ENCODE measurements at places on chromosomes 3 and 15. TPM values are rescaled to one million over a fixed set of nuclear protein-coding genes. Genes with fewer than 3 reads are reported as not detected.

Gene LEKR1
- total RNA-seq = 0.62 TPM

Gene SEC22C
- total RNA-seq = 24.3 TPM

Gene NSUN3
- 5.7 TPM for total RNA-seq

Gene KBTBD8
- total RNA-seq = 5.8 TPM

Gene NANOGP8
- not detected for total RNA-seq

Gene GPR149
- total RNA-seq = not detected

Gene A4GNT
- total RNA-seq = not detected

Gene CRYBG3
- 20.4 TPM for total RNA-seq

Gene CLEC3B
- 68.0 TPM for total RNA-seq

Gene SLTM
- 43.8 TPM for total RNA-seq

- DNase-seq = peak; percentile 67
Observed at GRCh38 chr3:49906073-49906743, 2.5 kb upstream of the MST1R start.

- DNase-seq = no peak
Observed at GRCh38 chr15:67853454-67853853, 13.6 kb upstream of the RNU6-1 start.

DNA sequence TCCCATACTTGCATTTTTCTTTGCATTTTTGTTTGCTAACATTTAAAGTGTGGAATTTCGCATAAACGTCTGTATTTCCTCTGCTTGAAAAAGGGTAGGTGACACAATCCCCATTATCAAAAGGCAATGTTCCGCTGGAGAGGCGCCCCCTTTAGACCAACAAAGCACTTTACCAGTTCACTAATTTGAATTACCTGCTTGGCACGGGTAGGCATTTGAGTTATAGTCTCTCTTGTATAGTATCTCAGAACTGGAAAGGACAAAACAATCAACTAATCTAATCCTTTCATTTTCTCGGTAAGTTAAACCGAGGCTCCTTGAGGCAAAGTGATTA, 775 bp upstream of the CCDC39 start:
- no peak for DNase-seq

- DNase-seq = no peak
Observed at GRCh38 chr3:177211503-177212277, 14.4 kb upstream of the TBL1XR1 start.

DNA sequence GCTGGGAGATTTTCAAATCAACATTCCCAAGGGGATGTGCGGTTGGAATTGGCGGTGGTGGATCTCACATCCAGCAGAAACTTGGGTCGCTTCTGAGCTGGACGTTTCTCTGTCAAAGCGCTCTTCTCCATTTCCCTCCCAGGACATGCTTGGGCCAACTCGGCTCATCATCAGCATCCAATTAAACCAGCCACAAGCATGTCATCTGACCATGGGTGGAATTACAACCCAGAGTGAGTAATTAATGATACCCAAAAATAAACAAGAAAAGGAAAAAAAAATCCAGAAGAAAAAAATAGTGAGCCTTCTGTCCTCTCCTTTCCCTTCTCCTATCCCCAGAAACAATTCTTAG, 111.2 kb downstream of the XXYLT1 start:
- DNase-seq = no peak

DNA sequence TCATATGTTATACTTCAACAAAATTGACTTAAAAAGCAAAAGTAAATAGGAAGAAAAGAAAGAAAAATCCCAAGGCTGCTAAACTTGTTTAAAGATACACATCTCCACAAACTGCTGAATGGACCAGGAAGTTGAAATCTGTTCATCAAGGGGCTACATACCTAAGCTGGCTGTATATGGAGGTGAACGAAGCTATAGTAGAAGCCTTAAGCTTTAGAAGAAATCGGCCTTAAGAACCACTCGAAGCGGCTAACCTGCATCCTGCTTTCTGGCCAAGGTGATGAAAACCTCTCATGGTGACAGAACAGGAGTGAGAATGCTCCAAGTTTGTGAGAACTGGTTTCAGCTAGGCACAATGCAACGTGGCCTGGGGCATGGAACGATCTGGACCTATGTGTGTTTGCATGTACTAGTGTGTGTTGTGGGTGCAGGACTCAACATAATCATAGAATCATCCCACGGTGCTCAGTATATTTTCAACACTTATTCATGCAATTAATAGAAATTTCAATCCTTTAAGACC, 31.3 kb upstream of the SPTBN5 start:
- no peak for DNase-seq

DNA sequence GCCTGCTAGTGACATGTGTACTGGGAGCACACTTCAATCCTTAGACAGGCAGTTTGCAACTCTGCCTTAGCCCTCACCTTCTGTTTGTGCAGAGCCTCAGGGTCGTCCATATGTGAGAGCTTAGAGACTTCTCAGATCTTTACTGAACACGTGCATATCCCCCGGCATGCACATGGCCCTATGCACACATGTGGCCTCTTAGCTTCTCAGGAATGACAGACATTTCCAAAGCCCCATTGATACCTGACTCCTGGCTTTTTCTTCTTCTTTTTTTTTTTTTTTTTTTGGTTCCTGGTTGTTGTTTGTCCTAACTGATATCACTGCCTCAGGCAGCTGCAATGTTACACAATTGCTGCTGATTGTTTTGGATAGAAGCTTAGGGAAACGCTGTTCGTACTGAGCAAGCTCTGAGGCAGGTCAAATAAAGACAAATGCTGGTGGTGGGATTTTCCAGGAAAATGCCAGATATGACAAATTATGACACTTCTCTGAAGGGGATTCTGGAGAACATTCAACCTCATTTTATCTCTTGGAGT, 107.2 kb upstream of the RGMA start:
- DNase-seq = no peak

- DNase-seq = no peak
Observed at GRCh38 chr3:71825551-71826283, 40.8 kb upstream of the PROK2 start.

DNA sequence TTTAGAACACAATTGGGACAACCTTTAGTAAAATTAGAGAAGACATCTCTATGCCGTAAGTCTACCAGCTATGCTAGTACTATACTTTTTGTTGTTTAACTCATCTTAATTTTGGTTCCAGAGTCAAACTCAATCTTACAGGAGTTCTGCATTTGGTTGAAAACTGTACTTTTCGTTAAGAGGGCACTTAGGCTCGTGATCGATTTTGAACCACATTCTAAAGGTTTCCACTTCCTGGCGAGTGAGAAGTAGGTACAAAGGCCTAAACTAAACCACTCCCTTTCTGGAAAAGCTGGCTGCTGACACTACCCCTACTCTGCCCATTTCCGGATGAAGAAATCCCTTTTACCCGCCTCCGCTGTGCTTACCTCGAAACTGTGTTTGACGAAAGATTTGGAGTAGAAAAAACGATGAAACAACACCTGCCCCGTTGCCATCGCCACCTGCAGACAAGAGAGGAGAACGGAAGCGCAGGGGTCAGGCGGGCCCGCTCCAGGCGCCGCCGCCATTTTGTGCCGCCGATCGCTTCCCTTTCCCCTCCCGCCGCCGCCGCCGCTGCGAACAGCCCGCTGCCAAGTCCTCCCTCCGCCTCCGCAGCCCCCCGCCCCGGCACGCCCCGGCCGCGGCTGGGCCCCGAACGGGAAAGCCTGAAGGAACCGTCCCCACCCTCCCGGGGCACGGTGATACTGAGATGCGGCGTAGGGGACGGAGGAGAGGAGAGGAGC, 748 bp downstream of the CCNL1 start:
- DNase-seq = peak; percentile 78

DNA sequence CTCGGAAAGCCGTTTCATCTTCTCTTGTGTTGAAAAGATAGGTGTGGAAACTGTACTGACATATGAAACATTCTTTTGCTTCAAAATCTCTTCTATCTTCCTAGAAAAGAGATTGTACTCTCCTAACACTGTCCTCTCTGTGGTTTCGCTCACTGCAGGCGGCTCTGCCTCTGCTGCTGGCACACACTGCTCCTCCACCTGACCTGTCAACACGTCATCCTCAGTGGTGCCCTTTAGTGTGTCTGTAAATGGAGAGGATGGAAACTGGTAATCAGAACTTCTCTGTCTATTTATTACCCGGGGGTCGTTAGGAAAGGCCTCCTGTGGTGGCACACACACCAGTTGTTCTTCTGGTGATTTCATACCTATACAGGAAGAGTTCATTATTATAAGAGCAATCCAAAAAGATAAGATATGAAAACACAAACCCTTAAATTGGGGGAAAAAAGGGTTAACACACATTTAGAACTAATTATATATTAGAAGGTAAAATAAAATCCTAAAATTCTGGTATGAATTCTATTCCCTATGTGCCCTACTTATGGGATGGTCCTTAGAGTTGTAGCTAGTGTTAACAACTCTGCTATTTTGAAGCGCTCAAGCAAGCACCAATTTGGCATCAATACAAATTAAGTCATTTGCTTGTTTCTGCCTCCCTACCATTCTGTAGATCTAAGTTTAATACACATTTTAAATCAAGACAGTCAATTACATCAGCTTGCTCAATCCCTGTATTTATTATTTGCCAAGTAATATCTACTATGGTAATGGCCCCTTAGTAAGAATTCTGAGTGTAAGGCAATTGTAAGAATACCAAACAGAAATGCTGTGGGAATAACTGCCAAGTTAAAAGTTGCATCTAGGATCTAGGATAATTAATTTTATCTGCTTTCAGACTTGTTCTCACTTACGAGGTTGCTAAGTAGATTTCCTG, 49.2 kb downstream of the TASOR start:
- peak; percentile 65 for DNase-seq

DNA sequence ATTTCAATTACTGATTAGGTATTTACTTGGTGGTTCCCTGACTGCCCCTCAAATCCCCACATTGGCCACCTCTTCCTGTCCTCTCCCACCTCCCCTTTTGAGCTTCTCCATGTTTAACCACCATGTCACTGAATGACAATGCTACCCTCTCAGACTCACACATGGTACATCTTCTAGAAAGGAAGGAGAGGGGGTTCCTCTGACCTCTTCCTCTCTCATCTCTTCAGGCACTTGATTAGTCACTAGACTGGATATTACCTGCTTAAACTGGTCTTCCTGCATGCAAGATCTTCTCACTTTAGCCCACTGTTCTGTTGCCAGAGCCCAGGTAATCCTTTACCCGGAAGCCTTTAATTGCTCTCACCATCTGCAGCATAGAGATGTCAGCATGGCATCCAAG, 64.9 kb downstream of the DIPK2A start:
- no peak for DNase-seq

DNA sequence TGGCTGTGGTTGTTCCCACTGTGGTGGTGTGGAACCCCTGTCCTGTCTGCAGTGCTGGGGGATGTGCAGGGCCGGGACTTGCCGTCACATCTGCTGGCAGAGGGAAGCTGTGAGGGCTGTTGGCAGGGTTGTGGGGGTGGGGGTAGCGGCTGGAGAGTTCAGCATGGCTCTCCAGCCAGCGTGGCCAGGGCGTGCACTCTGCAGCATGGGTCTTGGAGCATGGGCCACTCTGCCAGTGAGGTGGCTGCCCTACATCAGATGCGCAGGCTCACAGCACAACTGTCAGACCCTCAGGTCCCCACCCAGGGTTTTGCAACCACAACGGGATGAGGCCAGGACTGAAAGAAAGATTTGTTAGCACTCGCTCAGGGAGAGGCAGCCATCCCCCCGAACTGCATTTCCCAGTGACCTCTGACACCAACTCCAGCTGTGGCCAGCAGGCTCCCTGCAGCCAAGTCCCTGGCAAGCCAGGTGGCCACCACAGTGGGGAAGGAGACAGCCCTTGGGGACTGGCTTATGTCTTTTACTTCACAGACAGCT, 237.7 kb upstream of the LYSMD4 start:
- DNase-seq = no peak

GRCh38 chr3:52721002-52721729, 15.3 kb downstream of the SPCS1 start:
- DNase-seq = no peak

- no peak for DNase-seq
Observed at GRCh38 chr3:145015253-145015652, 1043.6 kb downstream of the DIPK2A start.

- no peak for DNase-seq
Observed at GRCh38 chr3:102258666-102259227, 176.1 kb upstream of the ZPLD1 start.

GRCh38 chr3:122067214-122067550, 12.0 kb downstream of the CD86 start:
- DNase-seq = no peak

DNA sequence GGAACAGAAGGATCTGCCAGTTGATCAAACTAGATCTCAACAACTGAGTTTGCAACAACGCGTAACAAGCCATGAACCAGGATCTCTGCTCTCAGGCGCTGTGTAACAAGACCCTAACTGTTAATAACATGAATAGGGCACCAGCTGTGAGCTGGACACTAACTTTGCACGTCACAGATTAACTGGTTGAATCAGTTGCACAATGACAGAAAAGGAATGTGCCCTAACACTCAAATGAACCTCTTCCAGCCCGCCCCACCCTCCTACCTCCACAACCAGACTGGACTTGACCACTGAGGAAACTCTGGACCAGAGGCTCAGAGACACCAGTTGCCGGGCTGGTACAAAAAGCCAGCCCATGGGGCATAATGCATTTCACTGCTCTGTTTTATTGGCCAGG, 34.3 kb downstream of the MCF2L2 start:
- DNase-seq = no peak

DNA sequence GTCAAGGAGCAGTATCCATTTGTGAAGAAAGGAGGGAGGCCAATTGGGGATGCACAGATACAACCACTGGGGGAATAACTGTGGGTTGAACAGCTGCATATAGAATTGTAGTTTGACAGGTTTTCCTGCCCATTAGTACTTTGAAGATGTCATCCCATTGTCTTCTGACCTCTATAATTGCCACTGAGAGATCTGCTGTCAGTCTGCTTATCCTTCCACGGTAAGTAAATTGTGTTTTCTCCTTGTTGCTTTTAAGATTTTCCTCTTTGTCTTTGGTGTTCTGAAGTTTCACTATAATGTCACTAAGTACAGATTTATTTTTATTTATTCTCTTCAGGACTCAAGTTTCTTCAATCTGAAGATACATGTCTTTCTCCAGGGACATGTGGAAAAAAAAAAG, 56.6 kb downstream of the MOBP start:
- no peak for DNase-seq

DNA sequence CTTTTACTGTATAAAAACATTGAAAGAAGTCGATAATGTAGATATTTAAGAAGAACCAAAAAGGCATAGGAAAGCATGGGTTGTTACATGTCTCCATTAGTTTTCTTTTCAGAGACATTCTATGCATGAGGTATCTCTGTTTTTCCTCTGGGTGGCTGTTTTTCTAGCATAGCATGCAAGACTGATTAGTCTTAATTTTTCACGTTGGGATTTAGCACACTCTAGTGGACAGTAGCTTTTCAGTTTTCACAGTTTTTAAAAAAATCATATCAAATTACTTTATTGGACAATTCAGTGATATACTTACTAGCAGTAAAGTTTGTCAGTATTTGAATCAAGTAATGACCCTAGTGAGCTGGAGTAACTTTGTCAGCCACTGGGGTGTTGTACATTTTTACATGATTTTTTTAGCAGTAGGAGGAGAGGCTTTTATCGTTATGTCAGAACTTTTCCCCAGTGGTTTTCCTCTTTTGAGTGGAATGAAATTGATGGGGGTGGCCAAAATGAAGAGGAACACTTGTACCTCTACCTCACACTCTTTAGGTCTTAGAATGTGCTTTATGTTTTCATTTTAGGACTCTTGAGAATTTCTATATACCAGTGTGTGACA, 57.2 kb downstream of the SEC22A start:
- DNase-seq = no peak

Data from left ventricle myocardium superior (tissue), 1 donor.